Left renal pelvis (tissue), 4 donors: ENCODE measurements at places on chromosomes 6 and 20. TPM values are rescaled to one million over a fixed set of nuclear protein-coding genes. Genes with fewer than 3 reads are reported as not detected.
A peak's percentile ranks its signal among the peaks of the same experiment; 100 is the strongest.

- no peak for DNase-seq
Observed at GRCh38 chr6:38580030-38580429, 59.7 kb downstream of the BTBD9 start.

DNA sequence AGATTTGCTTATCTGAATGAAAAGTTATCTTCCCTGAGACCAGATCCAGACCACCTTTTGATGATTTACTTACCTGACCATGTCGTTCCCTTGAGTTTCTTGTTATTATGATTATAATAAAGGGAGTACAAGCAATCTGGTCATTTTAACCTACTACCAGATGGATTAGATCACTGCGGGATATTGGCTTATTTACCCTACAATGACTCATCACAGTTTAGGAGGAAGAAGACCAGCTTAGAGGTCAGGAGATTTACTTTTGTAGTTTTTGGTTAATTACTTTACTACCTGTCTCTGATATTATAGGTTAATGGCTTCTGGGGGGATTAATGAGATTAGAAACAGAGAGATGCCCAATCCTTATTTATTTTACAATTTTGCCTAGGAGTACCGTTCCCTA, 10.7 kb downstream of the PKIB start:
- DNase-seq: no peak

Gene FGD2
- polyA plus RNA-seq: 3.0 TPM

GRCh38 chr20:43248341-43248740, 58.6 kb upstream of the PTPRT start:
- no peak for DNase-seq

Gene RAB32
- polyA plus RNA-seq: 29.5 TPM

GRCh38 chr6:39225946-39226437, 3.3 kb downstream of the KCNK5 start:
- DNase-seq: no peak

GRCh38 chr6:105688573-105688972, 285.7 kb upstream of the PREP start:
- no peak for DNase-seq

- DNase-seq: no peak
Observed at GRCh38 chr20:2219481-2220006, 76.3 kb upstream of the TGM3 start.

- DNase-seq: no peak
Observed at GRCh38 chr20:37457921-37458320, 63.1 kb upstream of the NNAT start.

- no peak for DNase-seq
Observed at GRCh38 chr20:15033269-15033668, 695.9 kb upstream of the FLRT3 start.

GRCh38 chr6:124389127-124389526, 573.1 kb upstream of the RNF217 start:
- DNase-seq: no peak

- DNase-seq: no peak
Observed at GRCh38 chr20:1652104-1652503, 5.5 kb downstream of the SIRPG start.

GRCh38 chr6:133683606-133684005, 205.3 kb upstream of the TCF21 start:
- no peak for DNase-seq

DNA sequence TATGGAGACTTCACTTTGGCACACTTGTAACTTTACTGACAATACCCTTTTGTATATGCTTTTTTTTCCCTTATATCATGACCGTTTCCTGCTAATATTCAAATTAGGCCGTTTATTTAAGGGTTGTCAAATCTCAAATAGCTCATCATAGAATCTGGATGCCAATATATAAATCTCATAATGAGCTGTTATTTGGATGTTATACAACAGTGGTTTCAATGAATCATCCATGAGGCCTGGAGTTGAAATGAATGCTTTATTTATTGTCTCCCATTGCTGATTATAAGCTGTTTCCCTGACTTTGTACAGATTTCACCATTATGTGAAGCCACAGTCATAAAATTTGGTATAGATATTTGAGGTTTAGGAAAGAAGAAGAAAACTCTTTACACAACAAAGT, 256.1 kb downstream of the PLCB1 start:
- DNase-seq: no peak

DNA sequence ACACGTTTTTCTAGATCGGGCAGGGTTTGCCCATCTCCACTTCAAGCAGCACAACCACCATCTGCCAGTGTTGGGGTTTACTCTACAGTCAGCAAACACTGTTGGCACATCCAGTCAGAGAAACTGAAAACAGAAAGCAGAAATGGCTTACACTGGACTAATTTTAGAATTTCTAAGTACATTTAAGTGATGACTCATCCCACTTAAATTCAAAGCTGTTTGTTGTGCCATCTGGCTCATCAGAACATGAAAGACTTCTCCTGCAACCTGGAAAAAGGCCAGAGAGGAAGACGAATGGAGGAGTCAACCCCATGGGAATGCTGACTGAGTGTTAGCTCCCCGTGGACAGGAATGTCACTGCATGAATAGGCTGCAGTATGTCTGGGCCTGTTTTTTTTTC, 21.8 kb downstream of the FAM209B start:
- no peak for DNase-seq

Gene TAAR2
- not detected for polyA plus RNA-seq

Gene CFB
- polyA plus RNA-seq: 13.0 TPM

Gene FAM83C
- polyA plus RNA-seq: not detected

- DNase-seq: no peak
Observed at GRCh38 chr20:60727425-60727824, 524.6 kb upstream of the CDH4 start.

Gene FLRT3
- 160 TPM for polyA plus RNA-seq

DNA sequence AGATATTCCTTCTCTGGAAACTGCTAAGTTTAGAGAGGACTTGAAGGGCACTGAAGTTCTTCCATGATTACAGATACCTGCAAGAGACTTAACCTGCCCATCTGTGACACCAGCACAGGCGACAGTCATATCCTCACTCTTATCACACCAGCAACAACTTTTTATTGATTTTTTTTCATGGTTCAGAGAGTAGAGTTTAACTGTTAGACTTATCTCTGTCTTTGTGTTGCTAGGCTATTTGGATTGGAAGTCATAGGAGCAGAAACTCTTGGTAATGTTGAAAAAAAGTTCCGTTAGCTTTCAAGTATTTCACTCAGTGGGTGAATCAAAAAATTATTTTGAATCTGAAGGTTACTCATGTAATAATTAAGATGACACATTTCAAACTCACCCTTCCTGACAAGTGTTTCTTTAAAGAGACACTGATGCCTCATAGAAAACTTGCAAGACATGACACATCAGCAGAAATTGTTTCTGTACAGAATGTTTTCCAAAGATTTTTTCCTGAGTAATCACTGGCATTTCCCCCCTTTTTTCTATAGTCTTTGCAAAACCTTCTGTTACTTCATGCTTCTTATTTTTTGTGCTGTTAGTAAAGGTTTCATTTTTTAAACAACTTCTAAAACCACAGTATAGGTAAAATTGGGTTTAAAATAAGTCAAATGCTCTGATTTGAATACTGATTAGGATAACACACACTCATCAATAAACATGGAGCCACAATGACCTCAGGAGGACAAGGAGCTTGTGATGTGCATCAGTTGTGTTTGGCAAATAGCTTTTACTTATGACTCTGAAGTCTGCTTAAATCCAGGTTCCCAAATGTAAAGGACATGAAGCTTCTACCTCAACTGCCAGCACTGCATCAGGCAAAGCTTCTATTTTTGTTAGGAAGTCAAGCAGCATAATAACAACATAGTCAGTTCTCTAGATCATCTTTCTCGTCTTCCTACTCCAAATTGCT, 252.9 kb upstream of the MAN1A1 start:
- DNase-seq: no peak

DNA sequence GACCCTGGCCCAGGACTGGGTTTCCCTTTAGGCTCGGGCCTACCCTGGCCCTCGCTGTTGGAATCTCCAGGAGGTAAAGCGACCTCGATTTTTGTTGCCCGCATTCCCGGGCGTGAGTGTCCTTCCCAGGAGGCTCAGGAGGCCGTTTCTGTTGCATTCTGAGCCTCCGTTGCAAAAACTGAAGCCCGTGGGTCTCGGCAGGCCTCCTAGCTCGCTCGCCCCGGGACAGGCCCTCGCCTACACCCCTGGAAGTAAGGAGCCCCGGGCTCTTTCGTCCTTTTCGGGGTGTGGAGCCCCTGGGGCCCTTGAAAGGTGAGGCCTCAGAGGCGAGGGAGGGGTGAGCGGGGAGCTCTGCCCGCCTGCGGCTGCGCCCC, 2.3 kb downstream of the NR2E1 start:
- no peak for DNase-seq

DNA sequence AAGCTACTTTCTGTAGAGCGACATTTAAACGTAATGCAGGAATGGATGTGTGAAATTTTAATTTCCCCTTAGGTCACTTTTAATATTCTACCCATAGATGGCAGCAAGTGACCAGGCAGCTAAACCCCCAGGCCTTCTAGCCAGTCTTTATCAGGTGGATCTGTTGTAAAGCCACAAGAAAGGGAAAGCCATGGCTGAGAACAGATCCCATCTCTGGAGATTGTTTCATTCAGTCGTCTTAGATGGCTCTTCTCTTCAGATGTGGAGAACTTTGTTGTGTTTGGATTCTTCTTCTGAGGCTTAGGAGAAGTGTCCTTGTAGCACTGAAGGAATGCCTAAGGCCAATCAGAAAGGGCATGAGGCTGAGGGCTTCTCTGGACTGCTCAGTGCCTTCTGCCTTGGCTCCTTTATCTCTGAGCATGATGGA, 15.8 kb upstream of the RNF182 start:
- DNase-seq: peak; percentile 25

Gene NKAPL
- 2.1 TPM for polyA plus RNA-seq

Gene KIAA1755
- polyA plus RNA-seq: 4.3 TPM

Gene VARS1
- polyA plus RNA-seq: 56.5 TPM

DNA sequence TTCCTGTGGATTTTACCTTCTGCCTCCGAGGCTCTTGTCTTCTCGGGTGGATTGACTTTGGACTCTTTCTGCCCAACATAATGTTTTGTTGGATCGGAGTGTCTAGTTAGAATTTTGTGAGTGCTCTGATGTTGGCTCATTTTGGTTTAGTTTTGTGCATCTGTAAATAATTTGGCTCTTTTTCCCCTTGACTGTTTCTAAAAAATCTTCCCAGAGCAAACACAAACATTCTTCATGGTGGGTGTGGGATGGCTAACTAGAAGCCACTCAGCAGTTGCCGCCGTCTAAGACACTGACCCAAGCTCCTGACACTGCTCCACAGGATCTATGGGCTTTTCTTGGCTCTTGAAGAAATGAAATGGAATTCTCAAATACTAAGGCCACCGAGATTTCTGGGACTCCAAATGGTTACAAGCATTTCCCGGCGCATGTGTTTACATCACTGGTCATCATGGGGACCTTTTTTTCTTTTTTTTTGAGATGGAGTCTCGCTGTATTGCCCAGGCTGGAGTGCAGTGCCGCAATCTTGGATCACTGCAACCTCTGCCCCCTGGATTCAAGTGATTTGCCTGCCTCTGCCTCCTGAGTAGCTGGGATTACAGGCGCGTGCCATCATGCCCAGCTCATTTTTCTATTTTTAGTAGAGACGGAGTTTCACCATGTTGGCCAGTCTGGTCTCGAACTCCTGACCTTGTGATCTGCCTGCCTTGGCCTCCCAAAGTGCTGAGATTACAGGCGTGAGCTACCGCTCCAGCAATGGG, 92.0 kb upstream of the FRMD1 start:
- no peak for DNase-seq

GRCh38 chr20:10856237-10857015, 182.6 kb upstream of the JAG1 start:
- no peak for DNase-seq

DNA sequence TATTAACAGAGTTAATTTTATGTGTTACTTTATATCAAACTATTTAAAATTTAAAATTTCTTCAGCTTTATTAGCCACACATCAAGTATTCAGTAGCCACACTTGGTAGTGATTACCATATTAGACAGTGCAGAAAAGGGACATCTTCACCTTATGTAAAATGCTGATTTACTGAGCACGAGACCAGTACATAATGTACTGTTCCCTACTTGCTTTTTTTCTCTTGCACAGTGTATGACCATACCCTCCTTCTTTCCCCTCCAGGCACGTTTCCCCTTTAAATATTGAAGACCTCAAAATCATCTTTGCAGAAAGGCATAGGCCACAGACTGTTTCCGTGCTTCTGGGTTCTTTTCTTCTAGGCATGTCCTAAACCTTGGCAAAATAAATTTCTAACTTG, 17.9 kb downstream of the DSTN start:
- DNase-seq: no peak

Gene HLA-DMB
- 9.1 TPM for polyA plus RNA-seq

DNA sequence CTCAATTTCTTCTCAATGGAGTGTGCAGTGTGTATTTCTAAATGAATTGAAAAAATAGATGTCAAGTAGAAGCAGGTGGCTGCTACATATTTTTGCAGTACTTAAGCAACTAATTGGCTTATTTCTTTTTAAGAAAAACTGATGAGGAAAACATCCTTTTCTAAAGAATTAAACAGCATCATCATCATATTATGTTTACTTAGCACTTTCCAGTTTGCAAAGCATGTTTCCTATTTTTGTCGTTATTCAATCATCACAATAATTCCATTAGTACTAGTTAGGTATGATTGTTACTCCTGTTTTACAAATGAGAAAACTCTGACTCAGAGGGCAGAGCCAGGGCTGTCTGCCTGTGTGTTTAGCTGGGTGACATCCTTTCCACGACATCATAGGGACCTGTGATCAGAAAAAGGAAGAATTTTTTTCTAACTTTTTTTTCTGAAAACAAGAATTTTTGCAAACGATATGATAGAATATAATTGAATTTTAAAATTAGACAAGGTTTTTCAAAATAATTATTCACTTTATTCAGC, 22.7 kb upstream of the BMP6 start:
- no peak for DNase-seq

DNA sequence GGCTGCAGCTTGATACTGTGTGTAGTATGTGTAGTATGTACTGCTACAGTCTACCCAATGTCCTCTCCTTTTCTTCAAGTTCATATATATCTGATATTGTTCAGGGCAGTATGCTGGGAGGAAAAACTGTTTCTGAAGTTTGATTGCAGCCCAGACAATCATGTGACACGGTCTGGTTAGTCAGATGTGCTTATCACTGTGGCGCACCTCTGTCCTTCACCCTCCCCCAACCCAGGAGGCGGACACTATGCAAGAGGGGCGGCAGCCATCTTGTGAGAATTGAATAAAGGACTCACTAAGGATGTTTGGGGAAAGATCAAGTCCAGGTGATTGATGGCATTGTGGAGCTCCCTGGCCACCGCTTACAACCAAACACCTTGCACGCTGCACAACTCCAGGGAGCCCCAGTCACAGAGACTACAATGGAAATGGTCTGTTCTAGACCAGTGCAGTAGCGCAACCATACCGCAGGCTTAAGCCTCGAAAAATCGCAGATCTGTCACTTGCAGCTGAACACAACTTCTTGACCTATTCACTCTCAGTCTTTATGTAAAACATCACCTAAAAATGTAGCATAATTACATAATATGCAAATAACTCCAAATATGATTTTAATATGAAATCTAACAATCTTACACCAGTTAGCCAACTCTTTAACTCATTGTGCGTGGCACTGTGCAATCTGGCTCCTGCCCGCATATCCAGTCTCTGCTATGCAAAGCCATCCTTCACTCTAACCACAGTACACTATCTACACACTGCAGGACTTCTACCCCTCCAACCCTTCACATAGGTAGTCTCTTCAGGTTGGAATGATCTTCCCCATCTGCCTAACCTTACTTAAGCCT, 79.3 kb downstream of the VGLL2 start:
- no peak for DNase-seq

Gene MMP24
- polyA plus RNA-seq: 2.4 TPM

Gene OPRL1
- polyA plus RNA-seq: 1.5 TPM

Gene NHLRC1
- polyA plus RNA-seq: 2.3 TPM

Gene LTA
- polyA plus RNA-seq: 0.43 TPM

Gene FILIP1
- 2.7 TPM for polyA plus RNA-seq

Gene DOK5
- 10.0 TPM for polyA plus RNA-seq

Gene GFRA4
- polyA plus RNA-seq: not detected

- DNase-seq: no peak
Observed at GRCh38 chr6:22848121-22848520, 278.8 kb downstream of the HDGFL1 start.
